ENCODE measurements at places on chromosomes 12 and 14.

GRCh38 chr12:20778969-20779368 is 31.5 kb upstream of the SLCO1B3 start:
- ATAC-seq: no peak

DNA sequence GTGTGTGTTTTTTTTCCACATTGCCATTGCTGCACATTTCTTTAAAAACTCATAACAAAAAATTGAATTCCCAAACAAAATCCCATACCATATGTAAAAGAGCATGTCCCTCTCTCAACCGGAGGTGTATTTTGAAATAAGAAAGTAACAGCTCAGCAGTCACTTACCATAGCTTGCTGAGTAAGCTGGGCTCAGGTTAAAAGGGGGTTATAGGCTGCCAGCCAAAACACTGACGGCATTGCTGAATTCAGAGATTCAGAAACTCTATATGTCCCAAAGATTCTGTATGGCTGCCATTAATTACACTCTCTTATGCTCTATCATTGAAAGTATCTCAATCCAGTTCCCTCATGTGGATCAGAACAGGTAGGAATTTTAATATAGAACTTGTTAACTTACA is 276.0 kb downstream of the FOXG1 start:
- ATAC-seq: no peak

GRCh38 chr14:51447411-51447810 is 204.3 kb upstream of the FRMD6 start:
- no peak for ATAC-seq

- ATAC-seq: no peak
These were observed 2.3 kb upstream of the DIO2 start for GRCh38 chr14:80213602-80214001.

- ATAC-seq: no peak
These were observed 369.0 kb downstream of the ATP23 start for GRCh38 chr12:58310368-58310767.

DNA sequence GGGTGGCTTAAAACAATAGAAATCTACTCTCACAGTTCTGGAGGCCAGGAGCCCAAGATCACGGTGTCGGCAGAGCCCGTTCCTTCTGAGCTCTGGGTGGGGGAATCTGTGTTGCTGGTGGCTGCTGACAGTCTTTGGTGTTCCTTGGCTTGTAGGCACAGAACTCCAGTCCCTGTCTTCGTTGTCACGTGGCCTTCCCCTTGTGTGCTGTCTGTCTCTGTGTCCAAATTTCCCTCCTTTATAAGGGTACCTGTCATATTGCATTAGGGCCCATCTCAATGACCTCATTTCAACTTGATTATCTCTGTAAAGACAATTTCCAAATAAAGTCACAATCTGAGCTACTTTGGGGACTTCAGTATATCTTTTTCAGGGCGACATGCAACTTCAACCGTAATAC is 81.6 kb downstream of the CCDC92 start:
- no peak for ATAC-seq

- ATAC-seq: no peak
These were observed 21.2 kb downstream of the GPHB5 start for GRCh38 chr14:63297372-63298063.

- ATAC-seq: no peak
These were observed 8.1 kb downstream of the TXNRD1 start for GRCh38 chr12:104223712-104224111.
